Posterior cingulate gyrus (tissue), 11 donors: ENCODE measurements at places on chromosomes 6 and 20.

DNA sequence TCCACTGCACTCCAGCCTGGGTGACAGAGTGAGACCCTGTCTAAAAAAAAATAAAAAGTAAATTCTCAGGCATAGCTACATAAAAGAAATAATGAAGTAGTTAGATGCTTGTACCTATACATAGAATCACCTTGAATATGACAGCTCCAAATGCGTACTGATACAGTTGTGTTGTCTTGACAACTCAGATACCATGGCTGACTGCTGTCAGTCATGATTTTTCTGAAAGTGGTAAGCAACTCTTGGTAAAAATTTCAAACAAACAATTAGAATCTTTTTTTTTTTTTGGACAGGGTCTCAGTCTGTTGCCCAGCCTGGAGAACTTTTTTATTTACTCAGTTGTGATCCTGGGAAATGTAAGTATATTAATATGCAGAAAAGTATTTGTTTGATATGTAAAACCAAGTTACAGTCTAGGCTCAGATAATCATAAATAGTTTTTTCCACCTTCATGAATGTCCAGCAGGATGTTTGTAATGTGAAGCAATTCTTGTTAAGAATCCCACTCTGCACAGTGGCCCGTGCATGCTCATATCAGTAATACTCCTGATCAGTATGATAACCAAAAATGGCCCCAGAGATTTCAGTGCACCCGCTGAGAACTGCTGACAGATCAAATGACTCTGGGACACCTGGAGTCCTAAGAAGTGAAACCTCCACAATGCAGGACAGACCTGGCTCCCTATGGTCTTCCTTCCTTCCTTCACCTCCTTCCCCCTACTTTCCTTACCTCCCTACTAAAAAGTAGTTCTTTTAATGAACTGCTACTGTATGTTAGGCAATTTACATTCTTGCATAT is 14.0 kb upstream of the MAPK13 start:
- no peak for DNase-seq

DNA sequence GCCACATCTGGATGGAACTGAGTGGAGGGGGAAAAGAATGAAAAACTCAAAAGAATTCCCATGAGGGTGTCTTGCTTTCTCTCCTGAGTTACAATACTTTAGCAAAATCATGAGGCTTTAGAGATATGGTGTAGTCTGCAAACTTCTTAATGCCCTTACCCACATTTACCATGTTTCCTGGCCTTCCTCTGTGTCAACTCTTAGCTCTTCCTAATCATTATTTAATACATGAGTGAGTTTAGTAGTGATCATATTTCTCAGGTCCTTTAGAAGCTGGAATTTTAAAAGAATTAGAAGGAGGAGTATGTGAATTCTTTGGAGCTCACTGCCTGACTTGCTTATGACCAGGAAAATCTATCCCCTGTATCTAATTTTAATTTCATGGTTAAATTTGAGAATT is 39.0 kb downstream of the STX11 start:
- DNase-seq = no peak

GRCh38 chr20:56631990-56632327 is 2.9 kb downstream of the TFAP2C start:
- no peak for DNase-seq

GRCh38 chr20:41432746-41433145 is 66.1 kb upstream of the EMILIN3 start:
- DNase-seq = no peak

- DNase-seq = no peak
Measured at GRCh38 chr6:134253681-134254080, 64.2 kb downstream of the SGK1 start.

- DNase-seq = no peak
Measured at GRCh38 chr6:33118525-33119123, 42.8 kb downstream of the HLA-DPB1 start.

DNA sequence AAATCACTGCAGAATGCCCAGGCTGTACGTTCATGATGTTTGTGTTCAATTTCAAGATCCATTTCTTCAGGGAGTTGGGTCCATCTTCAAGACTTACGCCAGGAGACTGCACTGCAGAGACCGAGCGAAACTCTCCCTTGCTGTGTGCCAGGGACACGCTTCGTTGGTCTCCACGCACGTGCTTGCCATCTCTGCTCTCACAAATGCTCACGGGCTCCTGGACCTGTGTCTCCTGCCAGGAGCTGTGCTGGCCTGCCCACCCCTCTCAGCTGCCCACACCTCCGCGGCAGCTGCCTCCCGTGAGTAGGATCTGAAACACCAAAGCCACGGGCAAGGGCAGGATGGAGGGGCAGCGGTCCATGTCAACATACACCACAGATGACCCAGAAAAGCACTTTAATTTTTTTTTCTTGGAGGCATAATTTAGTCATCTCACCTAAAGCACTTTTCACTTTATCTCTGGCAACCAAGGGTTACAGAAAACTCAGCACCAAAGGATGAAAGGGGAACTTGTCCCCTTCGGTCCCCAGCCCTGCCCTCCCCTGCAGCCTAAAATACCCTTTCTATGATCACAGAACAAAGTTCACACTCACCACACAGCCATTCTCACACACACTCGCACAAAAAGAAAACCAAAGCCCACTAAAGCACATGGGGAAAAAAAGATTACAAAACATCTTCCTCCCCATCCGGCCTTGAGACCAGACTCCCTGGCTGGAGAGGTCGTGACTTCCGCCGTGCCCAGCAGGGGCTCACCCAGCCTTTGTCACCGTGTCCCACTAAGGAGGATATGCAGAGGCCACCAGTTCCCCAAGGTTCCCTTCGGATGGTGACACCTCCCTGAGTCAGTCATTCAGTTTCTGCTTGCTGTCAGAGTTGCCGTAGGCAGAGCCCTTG is 137.9 kb downstream of the AGPAT4 start:
- DNase-seq = no peak

DNA sequence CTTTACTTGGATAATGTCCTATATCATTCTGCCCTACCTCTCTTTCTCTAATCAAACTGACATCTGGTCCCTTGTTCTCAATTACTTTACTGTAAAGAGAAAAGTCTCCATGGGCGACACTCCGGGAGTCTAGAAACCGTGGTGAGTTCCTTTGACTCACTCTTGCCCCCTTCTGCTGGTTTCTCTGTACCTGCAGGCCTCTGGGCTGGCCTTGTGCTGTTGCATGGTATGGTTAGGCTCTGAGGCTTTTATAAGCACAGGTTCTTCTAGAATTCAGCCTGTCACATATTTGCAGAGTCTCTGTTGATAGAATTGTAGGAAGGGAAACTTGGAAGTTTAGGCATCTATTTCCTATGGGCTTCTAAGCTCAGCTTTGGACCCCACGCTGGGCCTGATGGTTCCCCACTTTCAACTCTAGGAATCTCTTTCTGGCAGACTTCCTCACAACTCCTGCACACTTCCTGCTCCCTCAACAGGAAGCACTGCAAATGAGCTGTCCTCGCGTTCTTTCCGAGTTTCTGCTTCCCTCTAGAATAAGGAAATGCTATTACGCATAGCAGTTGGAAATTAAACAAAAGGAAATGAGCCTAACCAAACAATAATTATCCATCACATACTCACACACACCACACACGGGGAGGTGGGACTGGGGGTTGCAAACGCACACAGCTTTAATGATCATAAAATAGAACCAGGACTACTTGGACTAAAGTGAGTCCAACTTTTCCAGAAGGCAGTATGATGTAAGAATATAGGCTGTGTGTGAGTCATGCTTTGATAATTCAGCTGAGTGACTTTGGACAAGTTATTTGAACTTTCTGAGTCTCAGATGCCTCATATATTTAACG is 683.3 kb downstream of the QKI start:
- no peak for DNase-seq

DNA sequence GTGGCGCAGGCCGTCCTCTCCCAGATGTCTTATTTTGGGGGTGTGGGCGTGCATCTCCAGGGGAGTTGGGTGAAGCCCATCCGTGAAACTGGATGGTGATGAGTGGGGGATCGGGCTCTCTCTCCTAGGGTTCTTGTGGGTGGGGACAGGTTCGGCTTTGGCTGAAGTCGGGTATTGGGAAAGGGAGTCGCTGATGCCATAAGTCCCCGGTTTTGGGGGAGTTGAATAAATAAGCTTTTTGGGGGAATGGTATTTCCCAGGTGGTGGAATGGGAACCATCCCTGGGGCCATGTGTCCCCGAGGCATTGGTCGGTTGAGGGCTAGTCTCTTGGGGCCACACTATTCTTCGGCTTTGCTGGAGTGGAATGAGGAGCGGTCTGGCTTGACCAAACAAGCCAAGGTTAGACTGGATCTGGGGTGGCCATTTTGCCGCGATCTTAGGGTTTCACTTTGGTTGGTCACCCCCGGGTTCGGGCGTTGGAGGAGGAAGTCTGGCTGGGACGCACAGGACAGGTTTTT is 481 bp downstream of the ZNF133 start:
- DNase-seq = no peak

- DNase-seq = no peak
Measured at GRCh38 chr6:115583290-115583689, 477.4 kb downstream of the FRK start.

DNA sequence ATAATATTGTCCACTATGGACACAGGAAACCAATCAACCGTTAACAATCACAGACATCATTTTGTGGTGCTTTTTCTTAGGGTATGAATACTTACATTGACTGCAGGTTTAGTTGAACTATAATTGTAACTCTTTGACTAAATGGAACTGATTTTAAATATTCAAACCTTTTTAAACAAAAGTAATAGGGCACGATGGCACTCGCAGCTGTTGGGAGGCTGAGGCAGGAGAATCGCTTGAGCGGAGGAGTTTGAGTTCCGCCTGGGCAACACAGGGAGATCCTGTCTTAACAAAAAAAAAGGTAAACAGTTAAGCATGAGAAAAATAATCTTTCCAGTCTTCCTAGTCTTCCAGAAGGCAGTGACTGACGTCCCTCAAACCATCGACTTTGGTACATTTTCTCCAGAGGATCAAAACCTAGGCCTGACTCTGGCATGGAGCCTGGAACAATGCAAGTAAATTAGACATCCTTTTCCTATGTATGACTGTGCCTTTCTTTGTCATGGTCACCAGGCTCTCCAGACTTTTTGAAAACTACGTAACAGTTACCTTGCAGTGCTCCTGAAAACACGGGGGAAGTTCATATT is 16.6 kb upstream of the PRDM13 start:
- DNase-seq = no peak

DNA sequence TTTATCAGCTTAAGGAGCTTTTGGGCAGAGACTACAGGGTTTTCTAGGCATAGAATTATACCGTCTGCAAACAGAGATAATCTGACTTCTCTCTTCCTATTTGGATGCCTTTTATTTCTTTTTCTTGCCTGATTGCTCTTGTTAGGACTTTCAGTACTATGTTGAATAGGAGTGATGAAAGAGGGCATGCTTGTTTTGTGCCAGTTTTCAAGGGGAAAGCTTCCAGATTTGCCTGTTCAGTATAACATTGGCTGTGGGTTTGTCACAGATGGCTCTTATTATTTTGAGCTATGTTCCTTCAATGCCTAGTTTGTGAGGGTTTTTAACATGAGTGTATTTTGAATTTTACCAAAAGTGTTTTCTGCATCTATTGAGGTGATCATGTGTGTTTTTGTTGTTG is 192.8 kb upstream of the PHACTR1 start:
- DNase-seq = no peak

GRCh38 chr6:87817183-87817582 is 115.2 kb upstream of the AKIRIN2 start:
- no peak for DNase-seq

- DNase-seq = peak; percentile 76
Measured at GRCh38 chr6:56671651-56672461, 29.2 kb upstream of the DST start.

DNA sequence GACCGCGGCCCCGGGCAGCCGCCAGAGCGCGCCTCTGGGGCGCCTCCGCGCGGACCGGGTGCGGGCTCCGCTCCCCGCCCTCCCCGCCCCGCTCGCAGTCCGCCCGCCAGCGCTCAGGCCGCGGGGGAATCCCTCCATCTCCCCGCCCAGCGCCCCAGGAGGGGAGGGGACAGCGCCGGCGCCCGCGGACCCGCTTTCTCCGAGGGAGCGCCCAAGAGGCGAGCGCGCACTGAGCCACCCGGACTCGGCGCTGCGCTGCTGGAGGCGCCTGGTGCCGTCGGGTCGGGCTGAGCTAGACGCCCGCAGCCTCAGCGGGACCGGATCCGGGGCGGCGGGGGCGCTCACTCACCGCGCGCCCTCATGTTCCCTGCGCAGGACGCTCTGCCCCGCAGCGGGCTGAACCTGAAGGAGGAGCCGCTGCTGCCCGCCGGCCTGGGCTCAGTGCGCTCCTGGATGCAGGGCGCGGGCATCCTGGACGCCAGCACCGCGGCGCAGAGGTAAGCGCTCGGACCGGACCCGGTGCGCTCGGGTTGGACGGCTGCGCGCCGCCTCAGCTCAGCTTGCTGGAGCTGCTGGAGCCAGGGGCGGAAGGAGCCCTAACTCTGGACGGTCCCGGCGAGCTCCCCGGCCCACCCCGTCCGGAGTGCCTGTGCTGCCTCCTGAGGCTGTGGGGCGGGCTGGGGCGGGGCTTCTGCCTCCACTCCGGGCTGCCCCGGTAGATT is 867 bp downstream of the EBF4 start:
- peak; percentile 47 for DNase-seq

- no peak for DNase-seq
Measured at GRCh38 chr6:119426619-119427018, 77.1 kb upstream of the MAN1A1 start.

- DNase-seq = no peak
Measured at GRCh38 chr6:28137505-28137981, 4.1 kb upstream of the ZKSCAN8 start.

- no peak for DNase-seq
Measured at GRCh38 chr6:73248192-73248903, 14.6 kb downstream of the KHDC1 start.

DNA sequence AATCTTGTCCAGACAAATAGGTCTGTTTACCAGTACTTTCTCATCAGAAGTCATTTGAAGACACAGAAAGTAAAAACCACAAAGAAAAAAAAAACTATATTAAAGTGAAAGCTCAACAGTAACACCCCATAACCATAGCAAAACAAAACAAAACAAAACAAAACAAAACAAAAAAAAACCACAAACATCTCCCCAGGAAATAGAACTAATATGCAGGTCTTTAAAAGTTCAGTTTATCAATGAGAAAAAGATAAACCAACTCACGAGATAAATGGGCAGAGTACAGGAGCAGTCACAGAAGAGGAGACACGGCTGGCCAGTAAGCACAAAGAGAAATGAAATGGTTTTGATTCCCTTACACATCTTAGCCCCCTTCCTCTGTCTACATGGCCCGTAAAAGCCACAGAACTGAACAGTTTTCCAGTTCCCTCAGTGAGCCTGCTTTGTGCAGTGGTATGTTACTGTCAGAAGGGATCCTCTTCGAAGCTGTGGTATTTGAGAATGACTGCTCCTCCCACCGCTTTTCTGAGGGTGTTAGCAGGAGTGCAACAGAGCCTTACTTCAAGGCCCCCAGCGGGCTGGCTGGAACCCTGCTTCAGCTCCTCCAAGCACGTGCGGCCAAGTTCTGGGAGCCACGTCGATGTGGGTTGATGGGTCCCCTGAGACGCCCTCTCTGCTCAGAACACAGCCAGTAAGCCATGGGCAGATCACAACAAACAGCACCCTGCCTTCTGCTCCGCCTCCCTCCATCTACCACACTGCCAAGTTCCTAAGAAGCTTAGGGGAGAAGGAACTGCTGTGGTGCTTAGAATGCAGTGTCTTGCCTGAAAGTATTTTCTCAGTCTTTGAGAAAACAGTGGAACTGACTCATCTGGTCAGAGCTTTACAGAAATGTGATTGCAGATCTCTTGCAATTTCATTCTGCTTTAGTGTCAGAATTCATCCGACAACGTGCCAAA is 14.0 kb downstream of the UST start:
- peak; percentile 16 for DNase-seq

GRCh38 chr20:47489448-47489872 is 12.2 kb upstream of the NCOA3 start:
- no peak for DNase-seq

GRCh38 chr6:86949771-86950170 is 12.4 kb downstream of the HTR1E start:
- DNase-seq = no peak

GRCh38 chr6:150937132-150937906 is 71.8 kb downstream of the MTHFD1L start:
- no peak for DNase-seq
